RKO (cell line): ENCODE measurements at places on chromosomes 7 and 10.

DNA sequence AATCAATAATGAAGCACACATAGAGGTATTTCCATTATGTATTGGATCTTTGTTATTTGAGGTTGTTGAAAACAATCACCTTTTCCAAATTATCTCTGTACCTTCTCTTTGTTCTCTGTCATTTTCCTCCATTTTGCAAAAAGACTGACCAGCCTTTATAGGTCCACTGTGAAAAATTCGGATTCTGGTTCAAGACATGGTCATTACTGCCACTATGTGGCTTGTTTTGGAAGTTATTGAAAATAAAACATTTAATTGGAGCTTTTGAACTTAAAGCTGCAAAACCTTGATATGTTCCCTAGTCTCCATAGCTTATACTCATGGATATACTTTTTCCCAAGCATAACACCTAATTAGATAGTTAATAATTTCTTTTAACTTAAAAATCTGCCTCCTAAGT is 1094.4 kb downstream of the NRG3 start:
- peak; percentile 39 for DNase-seq

DNA sequence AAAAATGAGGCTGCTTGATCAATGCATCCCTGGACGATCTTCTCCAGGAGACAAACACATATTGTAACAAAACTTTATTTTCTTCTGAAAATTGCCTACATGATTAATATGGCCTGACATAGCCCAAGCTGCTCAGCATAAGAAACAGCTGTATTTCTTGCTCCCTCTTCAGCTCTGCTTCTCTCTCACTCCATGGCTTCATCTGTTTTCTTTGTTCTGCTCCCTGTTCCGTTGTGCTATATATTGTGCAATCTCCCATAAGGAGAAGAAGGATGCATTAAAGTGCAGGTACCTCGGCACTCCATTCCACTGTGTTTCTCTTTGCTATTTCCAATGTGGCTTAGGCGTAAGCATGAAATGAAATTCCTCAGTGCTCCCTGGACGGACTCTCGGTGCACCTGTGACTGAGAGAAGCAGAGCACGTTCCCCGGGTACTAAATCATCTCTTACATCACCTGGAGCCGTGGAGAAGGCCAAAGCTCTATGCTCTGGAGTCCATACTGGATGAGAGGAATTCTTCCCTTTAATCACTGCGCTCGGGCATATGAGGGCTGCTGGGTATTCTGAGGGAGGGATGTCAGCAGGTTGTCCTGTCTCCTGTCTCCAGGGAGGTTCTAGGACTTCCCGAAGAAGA is 254.3 kb downstream of the GALNT17 start:
- DNase-seq, result no peak

GRCh38 chr7:106813705-106814305 is 51.3 kb upstream of the PIK3CG start:
- no peak for DNase-seq

GRCh38 chr7:103748680-103749079 is 240.8 kb downstream of the RELN start:
- DNase-seq, result no peak

GRCh38 chr7:135185471-135186260 is 15.2 kb upstream of the CYREN start:
- DNase-seq, result no peak

DNA sequence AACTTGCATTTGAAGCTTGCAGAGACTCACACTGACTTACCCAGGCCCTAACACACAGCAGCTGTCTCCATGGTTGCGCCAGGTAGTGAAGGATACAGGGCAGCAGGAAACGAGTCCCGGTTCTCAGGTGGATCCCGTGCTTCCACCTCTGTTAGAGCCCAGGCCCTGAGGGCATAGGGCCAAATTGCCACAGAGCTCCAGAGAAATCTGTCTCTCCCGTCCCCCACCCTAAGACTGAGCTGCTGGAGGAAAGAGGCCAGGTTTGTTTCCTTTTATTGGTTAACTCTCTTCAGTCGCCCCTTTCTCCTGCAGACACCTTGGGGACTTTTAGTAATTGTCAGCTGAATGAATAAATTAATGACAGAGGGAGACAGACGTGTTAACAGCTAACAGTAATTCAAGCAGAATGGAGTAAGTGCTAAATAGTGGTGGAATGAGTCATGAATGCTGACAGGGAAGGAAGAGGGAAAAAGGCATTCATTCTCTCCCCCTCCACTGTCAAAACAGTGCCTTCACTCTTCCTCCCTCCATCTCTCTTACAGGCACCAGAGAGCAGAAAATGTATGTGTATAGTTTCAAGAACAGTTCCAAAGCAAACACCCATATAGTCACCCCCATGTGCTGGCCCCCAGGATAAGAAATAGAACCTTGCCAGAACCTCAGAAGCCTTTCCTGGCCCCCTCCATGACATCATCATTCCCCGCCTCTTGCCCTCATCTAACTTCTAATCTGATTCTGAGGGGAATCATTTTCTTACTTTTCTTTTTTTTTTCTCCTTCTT is 16.8 kb upstream of the DLG5 start:
- peak; percentile 73 for DNase-seq

DNA sequence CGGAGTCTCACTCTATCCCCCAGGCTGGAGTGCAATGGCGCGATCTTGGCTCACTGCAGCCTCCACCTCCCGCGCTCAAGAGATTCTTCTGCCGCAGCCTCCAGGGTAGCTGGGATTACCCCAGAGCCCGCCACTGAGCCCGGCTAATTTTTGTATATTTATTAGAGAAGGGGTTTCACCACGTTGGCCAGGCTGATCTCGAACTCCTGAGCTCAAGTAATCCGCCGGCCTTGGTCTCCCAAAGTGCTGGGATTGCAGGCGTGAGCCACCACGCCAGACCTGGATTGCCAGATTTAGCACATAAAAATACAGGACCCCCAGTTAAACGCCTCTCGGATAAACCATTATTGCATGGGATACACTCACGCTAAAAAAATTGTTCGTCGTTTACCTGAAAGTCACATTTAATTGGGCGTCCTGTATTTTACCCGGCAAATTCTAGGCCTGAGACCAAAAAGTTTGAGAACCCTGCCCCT is 375 bp upstream of the GATAD1 start:
- no peak for DNase-seq

- no peak for DNase-seq
These were observed 202.5 kb upstream of the SHH start for GRCh38 chr7:156014808-156015207.

DNA sequence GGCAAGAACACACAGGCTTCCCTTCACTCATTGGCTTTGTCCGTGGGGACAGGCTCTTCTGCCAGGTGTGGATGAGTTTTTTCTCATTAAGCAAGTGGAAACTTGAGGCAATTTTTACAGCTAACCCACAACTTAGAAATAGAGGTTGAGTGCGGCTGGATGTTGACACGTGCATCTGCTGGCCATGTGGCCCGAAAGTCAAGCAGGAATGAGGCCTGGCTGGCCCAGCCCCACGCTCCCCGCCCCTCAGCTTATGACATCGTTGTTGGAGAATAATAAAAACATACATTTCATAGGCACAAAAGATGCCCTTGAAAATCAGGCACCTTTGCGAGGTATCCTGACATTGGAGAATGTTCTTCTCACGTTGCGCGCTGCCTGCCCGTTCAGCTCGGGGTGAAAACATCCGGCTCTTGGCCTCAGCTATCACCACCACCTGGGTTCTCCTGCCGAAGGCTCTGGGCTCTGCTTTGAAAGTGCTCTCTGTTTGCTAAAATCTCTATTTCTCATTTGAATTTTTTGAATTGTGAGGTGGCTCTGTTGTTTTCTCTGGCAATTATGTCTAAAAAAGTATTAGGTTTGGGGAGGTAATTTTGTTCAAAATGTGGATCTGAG is 310.7 kb downstream of the WDR37 start:
- DNase-seq, result no peak

GRCh38 chr10:90751107-90751997 is 106.5 kb downstream of the HTR7 start:
- DNase-seq, result peak; percentile 34
